PC-9 (cell line): ENCODE measurements at places on chromosomes 2 and 18. TPM values are rescaled to one million over a fixed set of nuclear protein-coding genes. Genes with fewer than 3 reads are reported as not detected.

GRCh38 chr2:7691961-7692656 is 774.9 kb downstream of the RNF144A start:
- no peak overlapping the region for H3K4me3 ChIP-seq
- no peak overlapping the region for H3K27ac ChIP-seq
- H3K27me3 ChIP-seq, result no peaks in the 10 kb centered on the region
- no peaks in the 10 kb centered on the region for H3K4me1 ChIP-seq
- H3K36me3 ChIP-seq, result no peaks in the 10 kb centered on the region
- no peak for DNase-seq

The MATN3 gene
- total RNA-seq, result 1.0 and 1.9 TPM in 2 replicates

GRCh38 chr2:223877721-223878410 is 40.5 kb upstream of the AP1S3 start:
- no peaks in the 10 kb centered on the region for H3K27me3 ChIP-seq
- peaks cover 14% of the 10 kb centered on the region; the same call in 1 of the 2 replicates for H3K36me3 ChIP-seq
- H3K4me1 ChIP-seq, result peaks cover 26% of the 10 kb centered on the region

GRCh38 chr2:186959486-186959885 is 110.5 kb upstream of the ZSWIM2 start:
- no peak for DNase-seq
- H3K4me1 ChIP-seq, result no peaks in the 10 kb centered on the region

The KCNS3 gene
- total RNA-seq, result 28.8 and 34.9 TPM in 2 replicates

- no peak overlapping the region for H3K27ac ChIP-seq
- H3K36me3 ChIP-seq, result no peaks in the 10 kb centered on the region
- H3K4me3 ChIP-seq, result no peak overlapping the region
- no peak for DNase-seq
These were observed 21.2 kb upstream of the NAB1 start for GRCh38 chr2:190627448-190628412.

DNA sequence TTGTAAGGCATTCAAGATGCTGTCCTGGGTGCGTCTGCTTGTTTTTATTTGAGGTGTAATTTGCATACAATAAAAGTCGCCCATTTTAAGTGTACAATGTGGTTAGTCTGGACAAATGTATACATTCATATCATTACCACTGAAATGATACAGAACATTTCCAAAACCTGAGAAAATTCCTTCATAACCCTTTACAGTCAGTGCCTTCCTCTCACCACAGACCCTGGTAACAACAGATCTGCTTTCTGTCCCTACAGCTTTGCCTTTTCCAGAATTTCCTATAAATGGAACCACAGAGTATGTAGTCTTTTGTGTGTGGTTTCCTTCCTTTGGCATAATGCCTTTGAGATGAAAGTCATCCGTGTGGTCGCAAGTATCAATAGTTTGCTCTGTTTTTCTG is 45.8 kb upstream of the NFU1 start:
- H3K4me1 ChIP-seq, result no peaks in the 10 kb centered on the region
- no peak for DNase-seq
- H3K27ac ChIP-seq, result no peak overlapping the region
- no peaks in the 10 kb centered on the region for H3K27me3 ChIP-seq
- no peak overlapping the region for H3K4me3 ChIP-seq
- no peaks in the 10 kb centered on the region for H3K36me3 ChIP-seq

The PLA2R1 gene
- total RNA-seq, result 0.33 and 0.40 TPM in 2 replicates

- no peaks in the 10 kb centered on the region for H3K4me1 ChIP-seq
- H3K27ac ChIP-seq, result no peak overlapping the region
- H3K4me3 ChIP-seq, result no peak overlapping the region
- no peak for DNase-seq
- no peaks in the 10 kb centered on the region for H3K36me3 ChIP-seq
These were observed 647.6 kb downstream of the CPS1 start for GRCh38 chr2:211203986-211204385.

- H3K27ac ChIP-seq, result peak overlapping the region; percentile 8; the same call in 1 of the 2 replicates
- H3K27me3 ChIP-seq, result no peaks in the 10 kb centered on the region
- H3K4me3 ChIP-seq, result no peak overlapping the region
- no peak for DNase-seq
These were observed 17.6 kb upstream of the DAW1 start for GRCh38 chr2:227853765-227854271.

The DSG4 gene
- total RNA-seq, result not detected in 2 replicates

DNA sequence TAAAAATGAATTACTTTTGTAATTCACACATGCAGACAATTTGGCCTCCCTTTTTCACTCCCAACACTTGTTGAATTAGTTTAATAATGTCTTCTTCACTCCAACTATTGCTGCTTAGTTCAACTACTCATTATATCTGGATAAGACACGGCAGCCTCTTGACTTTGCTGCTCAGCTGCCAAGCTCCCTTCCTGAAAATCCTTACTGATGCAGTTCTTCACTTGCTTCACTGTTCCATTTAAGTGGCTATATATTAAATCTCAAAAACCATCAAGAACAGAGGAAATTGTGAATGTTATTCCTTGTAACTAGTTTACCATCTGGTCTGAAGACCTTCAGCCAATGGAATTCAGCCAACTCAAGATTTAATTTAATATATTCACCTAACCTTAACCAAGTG is 127.1 kb downstream of the NCOA1 start:
- H3K4me1 ChIP-seq, result no peaks in the 10 kb centered on the region
- no peak overlapping the region for H3K27ac ChIP-seq
- H3K36me3 ChIP-seq, result no peaks in the 10 kb centered on the region
- DNase-seq, result no peak
- no peaks in the 10 kb centered on the region for H3K27me3 ChIP-seq

DNA sequence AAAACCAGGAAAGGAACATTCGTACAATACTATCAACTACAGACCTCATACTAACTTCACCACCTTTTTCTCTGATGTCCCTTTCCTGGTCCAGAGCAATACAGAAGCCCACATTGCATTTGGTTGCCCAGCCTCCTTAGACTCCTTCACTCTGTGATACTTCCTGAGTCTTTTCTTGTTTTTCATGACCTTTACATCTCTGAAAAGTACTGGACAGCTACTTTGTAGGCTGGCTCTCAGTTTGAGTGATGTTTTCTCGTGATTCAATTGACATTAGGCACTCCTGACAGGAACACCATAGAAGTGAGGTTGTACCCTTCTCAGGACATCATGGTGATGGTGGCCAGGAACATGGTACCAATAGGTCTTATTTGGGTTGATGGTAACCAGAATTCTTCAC is 185.9 kb upstream of the SLC39A10 start:
- no peak overlapping the region for H3K4me3 ChIP-seq
- no peaks in the 10 kb centered on the region for H3K4me1 ChIP-seq
- H3K27me3 ChIP-seq, result no peaks in the 10 kb centered on the region
- H3K27ac ChIP-seq, result no peak overlapping the region
- H3K36me3 ChIP-seq, result no peaks in the 10 kb centered on the region

- H3K36me3 ChIP-seq, result no peaks in the 10 kb centered on the region
- H3K27me3 ChIP-seq, result no peaks in the 10 kb centered on the region
- DNase-seq, result no peak
- no peaks in the 10 kb centered on the region for H3K4me1 ChIP-seq
- no peak overlapping the region for H3K27ac ChIP-seq
- H3K4me3 ChIP-seq, result no peak overlapping the region
These were observed 17.6 kb downstream of the CTDP1 start for GRCh38 chr18:79697178-79697577.

DNA sequence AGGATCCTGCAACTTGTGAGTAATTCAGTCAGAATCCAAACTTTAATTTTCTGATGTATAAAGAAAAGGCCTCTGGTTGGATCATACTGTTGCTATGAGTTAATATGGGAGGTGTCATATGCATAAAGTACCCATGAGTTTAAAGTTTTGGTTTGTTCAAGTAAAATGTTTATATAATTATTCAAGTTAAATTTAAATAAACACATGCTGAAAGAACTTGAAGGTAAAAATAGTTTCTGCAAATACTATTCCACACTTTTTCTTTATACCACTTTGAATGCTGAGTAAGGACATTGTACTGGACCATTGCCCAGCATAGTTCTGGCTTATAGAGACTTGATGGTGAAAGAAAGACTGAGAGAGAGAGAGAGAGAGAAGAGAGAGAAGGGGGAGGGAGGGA is 30.7 kb downstream of the PKP4 start:
- H3K27me3 ChIP-seq, result no peaks in the 10 kb centered on the region
- H3K4me1 ChIP-seq, result peaks cover 7% of the 10 kb centered on the region; the same call in 1 of the 2 replicates

GRCh38 chr2:230202430-230203109 is 17.2 kb downstream of the SP110 start:
- H3K36me3 ChIP-seq, result no peaks in the 10 kb centered on the region
- H3K27ac ChIP-seq, result no peak overlapping the region
- no peak for DNase-seq
- H3K4me3 ChIP-seq, result no peak overlapping the region
- no peaks in the 10 kb centered on the region for H3K4me1 ChIP-seq
- H3K27me3 ChIP-seq, result no peaks in the 10 kb centered on the region

DNA sequence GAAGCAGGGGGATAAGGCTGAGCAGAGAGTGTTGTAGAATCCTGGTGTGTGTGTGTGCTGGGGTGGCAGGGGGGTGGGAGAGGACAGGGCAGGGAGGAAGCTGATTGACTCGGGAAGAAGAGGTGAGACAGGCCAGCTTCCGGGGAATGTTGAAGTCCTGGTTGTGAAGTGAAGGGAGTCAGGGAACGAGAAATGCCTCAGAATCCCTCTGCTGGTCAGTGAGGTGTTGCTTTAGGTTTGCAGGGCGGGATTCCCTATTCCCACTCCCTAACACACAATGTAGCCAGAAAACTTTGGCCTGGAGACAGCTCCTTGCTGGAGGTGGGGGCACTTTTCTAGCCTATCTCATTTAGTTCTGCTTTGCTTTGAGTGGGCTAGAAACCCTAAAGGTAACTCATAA is 265.1 kb downstream of the HAUS1 start:
- no peaks in the 10 kb centered on the region for H3K27me3 ChIP-seq
- DNase-seq, result no peak
- H3K36me3 ChIP-seq, result no peaks in the 10 kb centered on the region
- 0 out of 2 replicates have a peak, but pooled peaks cover 4% of the 10 kb centered on the region for H3K4me1 ChIP-seq
- no peak overlapping the region for H3K4me3 ChIP-seq

GRCh38 chr2:100422320-100423055 is 5.0 kb upstream of the CHST10 start:
- no peaks in the 10 kb centered on the region for H3K36me3 ChIP-seq
- no peak for DNase-seq
- H3K4me3 ChIP-seq, result no peak overlapping the region
- no peaks in the 10 kb centered on the region for H3K4me1 ChIP-seq
- peaks cover 52% of the 10 kb centered on the region; the same call in 1 of the 2 replicates for H3K27me3 ChIP-seq
- H3K27ac ChIP-seq, result no peak overlapping the region

DNA sequence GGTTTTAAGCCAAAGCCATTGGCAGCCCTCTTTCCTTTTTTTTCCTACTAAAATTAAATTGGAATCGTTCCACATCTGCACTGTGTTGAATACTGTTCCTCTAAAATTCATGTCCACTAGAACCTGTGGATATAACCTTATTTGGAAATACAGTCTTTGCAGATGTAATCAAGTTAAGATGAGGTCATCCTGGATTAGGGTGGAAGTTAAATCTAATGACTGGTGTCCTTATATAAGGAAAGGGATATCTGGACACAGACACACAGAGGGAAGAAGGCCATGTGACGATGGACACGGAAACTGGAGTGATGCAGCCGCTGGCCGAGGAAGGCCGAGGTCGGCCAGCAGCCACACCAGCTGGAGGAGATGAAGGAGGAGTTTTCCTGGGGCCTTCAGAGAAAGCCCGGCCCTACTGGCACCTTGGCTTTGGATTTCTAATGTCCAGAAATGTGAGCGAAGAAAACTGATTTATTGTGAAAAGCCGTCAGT is 49.4 kb downstream of the LONRF2 start:
- no peak overlapping the region for H3K27ac ChIP-seq
- H3K4me1 ChIP-seq, result no peaks in the 10 kb centered on the region
- H3K36me3 ChIP-seq, result no peaks in the 10 kb centered on the region
- H3K27me3 ChIP-seq, result peaks cover 91% of the 10 kb centered on the region

GRCh38 chr2:146661473-146662096 is 1183.2 kb upstream of the ACVR2A start:
- no peak overlapping the region for H3K27ac ChIP-seq
- H3K4me1 ChIP-seq, result no peaks in the 10 kb centered on the region
- H3K27me3 ChIP-seq, result no peaks in the 10 kb centered on the region
- no peaks in the 10 kb centered on the region for H3K36me3 ChIP-seq
- no peak for DNase-seq

The OSGEPL1 gene
- total RNA-seq, result 4.6 and 5.7 TPM in 2 replicates

The LYG2 gene
- total RNA-seq, result not detected in 2 replicates

GRCh38 chr18:33670029-33670428 is 92.0 kb downstream of the ASXL3 start:
- H3K4me1 ChIP-seq, result no peaks in the 10 kb centered on the region
- H3K27ac ChIP-seq, result no peak overlapping the region
- no peak overlapping the region for H3K4me3 ChIP-seq
- no peak for DNase-seq
- H3K36me3 ChIP-seq, result no peaks in the 10 kb centered on the region
- no peaks in the 10 kb centered on the region for H3K27me3 ChIP-seq

DNA sequence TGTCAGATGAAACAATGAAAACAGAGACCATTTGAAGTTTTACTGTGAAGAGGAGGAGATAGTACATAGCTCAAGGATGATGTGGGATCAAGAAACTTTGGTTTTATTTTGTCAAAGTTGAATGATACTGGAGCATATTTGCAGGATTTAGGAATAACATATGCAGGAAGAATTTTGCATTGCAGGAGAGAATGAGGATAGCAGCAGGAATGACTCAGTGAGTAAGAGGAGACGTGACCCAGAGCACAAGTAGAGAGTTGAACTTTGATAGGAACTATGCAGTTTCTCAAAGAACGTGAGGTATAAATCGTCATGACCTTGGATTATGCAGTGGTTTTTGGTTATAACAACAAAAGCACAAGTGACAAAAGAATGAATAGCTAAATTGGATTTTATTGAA is 47.7 kb downstream of the MAPRE2 start:
- no peaks in the 10 kb centered on the region for H3K36me3 ChIP-seq
- H3K27ac ChIP-seq, result no peak overlapping the region
- DNase-seq, result no peak
- no peaks in the 10 kb centered on the region for H3K4me1 ChIP-seq
- H3K4me3 ChIP-seq, result no peak overlapping the region
- H3K27me3 ChIP-seq, result no peaks in the 10 kb centered on the region

- H3K4me1 ChIP-seq, result no peaks in the 10 kb centered on the region
- H3K4me3 ChIP-seq, result no peak overlapping the region
- H3K36me3 ChIP-seq, result no peaks in the 10 kb centered on the region
- DNase-seq, result no peak
- no peak overlapping the region for H3K27ac ChIP-seq
- H3K27me3 ChIP-seq, result no peaks in the 10 kb centered on the region
These were observed 190.7 kb downstream of the RDH14 start for GRCh38 chr2:18369760-18370159.

The CDH2 gene
- 6.4 and 8.5 TPM in 2 replicates for total RNA-seq

DNA sequence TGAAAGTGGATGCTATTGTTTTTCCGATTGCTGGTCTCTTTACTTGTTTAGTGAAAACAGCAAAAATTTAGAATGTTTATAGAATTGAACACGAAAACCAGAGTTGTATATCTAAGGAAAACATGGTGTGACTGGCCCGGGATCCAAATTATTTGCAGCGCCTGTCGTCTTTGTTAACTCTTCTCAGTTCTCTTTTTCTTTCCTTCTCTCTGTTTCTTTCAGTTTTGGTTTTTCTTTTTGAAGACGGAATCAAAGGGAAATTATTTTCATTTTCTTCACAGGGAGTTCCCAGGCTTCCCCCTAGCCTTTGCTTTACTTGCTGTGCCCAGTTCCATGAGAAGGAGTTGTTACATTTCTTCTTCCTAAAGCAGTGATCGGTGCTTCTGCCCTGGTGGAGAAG is 76.0 kb downstream of the AGAP1 start:
- H3K27ac ChIP-seq, result peak overlapping the region; percentile 88
- no peak overlapping the region for H3K4me3 ChIP-seq
- peaks cover 37% of the 10 kb centered on the region for H3K4me1 ChIP-seq
- no peaks in the 10 kb centered on the region for H3K27me3 ChIP-seq
- peaks cover 9% of the 10 kb centered on the region; the same call in 1 of the 2 replicates for H3K36me3 ChIP-seq

The DOK6 gene
- total RNA-seq, result not detected in 2 replicates
